ENCODE measurements at places on chromosomes 4 and X.

DNA sequence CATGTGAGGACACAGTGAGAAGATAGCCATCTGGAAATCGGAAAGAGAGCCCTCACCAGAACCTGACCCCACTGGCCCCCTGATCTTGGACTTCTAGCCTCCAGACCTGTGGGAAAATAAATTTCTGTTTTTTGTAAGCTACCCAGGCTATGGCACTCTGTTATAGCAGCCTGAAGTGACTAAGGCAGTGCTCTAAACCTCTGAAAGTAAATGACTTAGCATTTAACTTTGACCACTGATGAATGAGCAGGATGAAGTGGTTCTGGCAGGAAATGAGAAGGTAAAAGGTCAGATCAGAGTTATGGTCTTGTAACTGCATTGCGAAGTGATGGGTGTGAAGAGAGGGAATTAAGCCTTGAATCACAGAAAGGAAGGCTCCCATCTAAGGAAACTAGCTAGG lies 17.0 kb downstream of the GPAT3 start:
- DNase-seq, result no peak

GRCh38 chr4:76090241-76090691 lies 15.8 kb downstream of the ART3 start:
- no peak for DNase-seq

DNA sequence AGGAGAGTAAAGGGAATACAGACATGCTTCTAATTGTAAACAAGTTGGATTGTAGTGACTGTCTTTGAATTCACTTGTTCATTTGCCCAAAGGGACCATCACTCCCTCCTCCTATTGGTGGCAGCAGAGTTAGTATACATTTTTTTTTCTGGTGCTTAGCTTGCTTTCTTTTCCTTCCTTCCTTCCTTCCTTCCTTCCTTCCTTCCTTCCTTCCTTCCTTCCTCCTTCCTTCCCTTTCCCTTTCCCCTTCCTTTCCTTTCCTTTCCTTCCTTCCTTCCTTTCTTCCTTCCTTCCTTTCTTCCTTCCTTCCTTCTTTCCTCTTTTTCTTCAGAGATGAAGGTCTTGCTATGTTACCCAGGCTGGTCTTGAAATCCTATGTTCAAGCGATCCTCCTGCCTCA lies 94.8 kb upstream of the ATP6AP2 start:
- DNase-seq, result no peak

DNA sequence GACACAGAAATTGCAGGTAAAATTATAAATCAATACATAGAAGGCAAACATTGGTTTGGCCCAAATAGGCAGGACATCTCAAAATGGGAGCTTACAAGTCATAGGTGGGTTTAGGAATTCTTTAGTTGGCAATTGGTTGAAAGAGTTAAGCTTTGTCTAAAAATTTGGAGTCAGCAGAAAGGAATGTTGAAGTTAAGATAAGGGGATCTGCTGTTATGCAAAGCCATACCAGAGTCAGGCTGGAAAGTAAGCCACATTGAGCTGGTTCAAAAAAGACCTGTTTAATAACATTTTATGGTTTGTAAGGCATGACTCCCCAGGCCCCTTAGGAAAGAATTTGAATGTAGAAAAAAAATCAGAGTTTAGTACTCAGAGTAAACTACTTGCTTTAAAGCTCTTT lies 92.6 kb downstream of the IL13RA2 start:
- DNase-seq, result no peak

DNA sequence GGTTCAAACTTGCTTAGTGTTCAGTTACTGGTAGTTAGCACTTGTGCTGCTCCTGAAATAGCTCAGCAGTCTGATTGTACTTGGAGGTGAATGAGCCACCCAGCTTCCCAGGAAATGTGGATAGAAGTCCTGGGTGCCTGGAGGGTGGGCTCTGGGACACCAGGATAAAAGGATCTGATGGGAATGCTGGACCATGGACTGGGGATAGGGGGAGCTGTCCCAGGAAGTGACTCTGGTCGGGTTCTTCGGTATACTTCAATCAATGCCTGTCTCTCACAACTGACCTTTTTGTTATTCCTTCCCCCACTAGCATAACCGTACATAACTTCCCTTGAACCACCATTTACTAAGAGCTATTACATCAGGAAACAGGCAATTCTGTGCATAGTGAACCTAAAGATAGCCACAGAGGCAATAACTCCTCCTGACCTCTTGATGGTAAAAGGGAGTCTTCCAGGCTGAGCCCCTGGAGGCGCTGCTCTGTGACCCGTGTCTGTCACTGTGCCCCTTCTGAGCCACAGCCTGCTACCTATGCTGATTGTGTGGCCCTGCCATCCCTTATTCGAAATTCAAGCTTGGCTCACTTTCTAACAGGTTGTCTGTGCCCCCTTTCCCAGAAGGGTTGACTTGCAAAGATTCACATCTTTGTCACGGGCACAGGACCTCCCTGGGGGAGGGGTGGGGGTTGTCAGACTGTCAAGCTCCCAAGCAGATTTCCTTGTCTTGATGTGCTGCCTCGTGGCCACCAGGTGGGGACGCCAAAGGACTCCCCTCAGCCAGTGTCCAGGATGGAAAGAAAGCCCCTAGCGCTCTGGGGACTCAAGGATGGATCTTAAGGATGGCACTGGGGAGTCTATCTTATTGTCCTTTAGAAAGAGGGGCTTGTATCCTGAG lies 24.5 kb upstream of the WDR1 start:
- no peak for DNase-seq

- DNase-seq, result no peak
Observed at GRCh38 chr4:108683479-108683878, 33.1 kb downstream of the OSTC start.

DNA sequence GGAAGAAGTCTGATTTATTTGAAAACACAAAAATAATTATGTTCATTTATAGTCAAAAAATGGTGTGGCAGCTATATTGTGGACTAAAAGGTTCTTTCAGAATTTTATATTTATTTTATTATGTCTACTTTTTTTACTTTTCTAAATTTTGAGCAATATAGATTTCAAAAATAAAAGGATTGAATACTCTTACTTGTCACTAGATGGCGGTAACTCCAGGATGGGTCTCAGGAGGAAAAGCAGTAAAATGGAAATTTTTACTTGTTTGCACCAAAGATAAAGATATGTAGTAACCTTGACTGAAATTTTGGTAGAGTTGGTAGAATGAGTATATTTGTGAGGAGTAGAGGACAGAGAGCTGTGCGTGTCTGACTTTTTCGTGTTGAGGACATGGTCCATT lies 14.5 kb upstream of the DACH2 start:
- no peak for DNase-seq

- no peak for DNase-seq
Observed at GRCh38 chrX:65643531-65644052, 23.9 kb upstream of the MSN start.

DNA sequence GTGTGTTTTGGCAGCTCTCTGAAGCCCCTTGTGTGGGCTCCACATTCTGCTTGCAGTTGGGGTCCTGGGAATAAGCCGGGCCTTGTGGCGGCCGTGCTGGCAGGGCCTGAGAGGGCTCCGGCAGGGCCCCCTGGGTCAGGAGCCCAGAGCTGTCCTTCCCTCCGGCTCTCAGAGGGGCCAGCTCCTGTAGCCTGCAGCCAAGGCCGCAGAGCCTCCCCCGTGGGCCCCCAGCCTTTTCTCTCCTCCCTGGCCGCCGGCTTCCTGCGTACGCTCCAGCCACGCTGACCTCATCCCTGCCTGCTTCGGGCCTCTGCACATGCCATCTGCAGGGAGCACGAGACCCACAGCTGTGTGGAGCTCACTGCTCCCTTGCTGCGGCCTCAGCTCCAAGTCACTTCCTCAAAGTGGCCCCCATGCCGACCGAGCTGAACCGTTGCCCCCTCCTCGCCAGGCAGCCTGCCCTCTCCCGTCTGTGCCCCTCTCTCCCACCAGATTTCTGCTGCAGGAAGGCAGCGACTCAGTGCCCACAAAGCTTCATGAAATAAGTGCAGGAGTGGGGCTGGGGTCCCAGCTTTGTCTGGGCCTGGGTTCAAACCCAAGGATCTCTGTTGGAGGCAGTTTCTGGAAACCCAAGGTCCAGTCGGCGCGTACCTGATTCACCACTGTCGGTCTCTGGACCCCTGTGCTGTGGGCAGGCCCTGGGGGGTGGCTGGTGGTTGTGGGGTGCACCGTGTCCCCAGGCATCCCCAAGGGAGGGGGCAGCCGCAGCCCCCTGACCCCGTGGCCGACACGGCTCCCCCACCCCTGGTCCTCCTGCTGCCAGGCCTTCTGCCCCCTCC lies 57.1 kb upstream of the NKX1-1 start:
- DNase-seq, result no peak

- DNase-seq, result no peak
Observed at GRCh38 chrX:63817696-63818095, 32.7 kb upstream of the ARHGEF9 start.

DNA sequence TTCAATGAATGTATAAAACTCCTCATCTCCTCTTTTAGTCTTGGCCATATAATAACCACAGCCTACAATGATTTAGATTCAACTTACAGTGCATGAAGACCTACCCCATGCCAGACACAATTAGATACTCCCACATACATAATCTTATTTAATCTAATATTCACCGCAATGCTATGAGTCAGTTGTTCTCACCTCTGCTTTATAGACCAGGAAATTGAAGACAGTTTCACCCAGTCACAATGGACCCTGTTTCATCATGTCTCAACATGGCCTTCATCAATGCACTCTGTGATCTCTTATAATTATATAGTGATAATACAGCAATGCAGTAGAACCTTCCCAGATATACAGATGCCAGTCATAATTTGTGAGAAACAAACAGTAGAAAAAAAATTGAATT lies 148.6 kb downstream of the PARM1 start:
- no peak for DNase-seq

GRCh38 chr4:148060264-148061140 lies 328.6 kb downstream of the ARHGAP10 start:
- no peak for DNase-seq

GRCh38 chr4:14984448-14984847 lies 17.8 kb upstream of the CPEB2 start:
- DNase-seq, result no peak

DNA sequence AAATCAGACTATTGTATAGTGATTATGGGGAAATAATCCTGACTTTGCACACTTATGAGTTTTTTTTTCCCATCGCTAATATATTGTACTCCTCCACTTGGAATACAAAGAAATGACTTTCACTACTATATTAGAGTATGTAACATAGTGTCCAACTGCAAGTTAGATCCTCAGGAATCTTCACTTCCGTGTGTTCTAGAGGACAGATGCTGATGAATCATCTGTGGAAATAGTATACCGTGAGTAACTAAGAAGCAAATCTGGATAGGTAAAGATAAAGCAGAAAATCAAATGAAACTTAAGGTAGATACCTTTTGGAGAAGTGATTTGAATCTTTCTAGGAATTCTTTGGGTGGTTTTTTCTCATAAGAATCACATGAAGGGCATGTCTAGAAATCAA lies 8.3 kb downstream of the IL21 start:
- no peak for DNase-seq

GRCh38 chrX:40132751-40133150 lies 35.0 kb upstream of the BCOR start:
- no peak for DNase-seq

GRCh38 chr4:183256756-183257385 lies 63.2 kb downstream of the CLDN22 start:
- peak; percentile 22 for DNase-seq

DNA sequence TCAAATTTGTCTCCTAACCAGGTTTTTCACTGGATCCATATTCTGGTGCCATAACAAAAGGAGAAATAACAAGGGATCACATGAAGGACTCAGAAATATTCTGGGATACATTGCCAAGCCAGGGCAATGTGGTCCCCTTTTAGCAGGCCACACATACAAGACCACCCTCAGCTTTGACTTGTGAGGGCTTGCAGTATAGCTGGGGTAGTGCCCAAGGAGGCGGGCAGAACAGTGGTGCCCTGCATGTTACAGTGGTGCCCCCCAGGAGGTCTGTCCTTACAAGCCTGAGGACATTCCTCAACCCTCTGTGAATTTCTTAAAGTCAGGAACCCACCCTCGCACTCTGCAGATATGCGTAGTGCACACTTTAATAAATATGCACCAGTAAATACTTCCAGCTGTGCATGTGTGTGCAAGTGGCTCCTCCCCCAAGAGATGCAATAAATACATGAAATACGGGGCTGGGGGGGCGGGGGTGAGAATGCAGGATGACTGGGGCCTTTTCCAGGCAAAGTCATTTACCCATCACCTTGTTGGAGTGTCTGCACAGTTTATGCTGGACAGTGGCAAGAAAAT lies 34.4 kb upstream of the TBL1X start:
- DNase-seq, result no peak

DNA sequence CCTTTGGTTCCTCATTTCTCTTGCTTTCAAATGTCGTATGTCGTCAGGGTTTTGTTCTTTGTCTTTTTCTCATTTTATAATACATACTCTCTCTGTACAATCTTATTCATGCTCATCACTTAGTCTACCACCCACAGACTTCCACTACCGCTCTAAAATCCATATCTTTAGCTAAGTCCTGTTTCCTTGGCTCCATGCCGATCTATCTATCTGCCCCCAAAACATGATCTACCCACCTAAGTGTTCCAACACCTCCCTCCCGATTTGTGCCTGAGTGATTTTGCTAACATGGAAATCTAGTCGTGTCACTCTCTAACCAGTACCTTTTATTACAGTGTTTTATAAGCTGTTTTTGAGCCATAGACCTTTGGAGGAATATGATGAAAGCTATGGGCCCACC lies 65.6 kb upstream of the PGAM4 start:
- DNase-seq, result no peak

GRCh38 chrX:148629434-148629833 lies 129.0 kb downstream of the AFF2 start:
- DNase-seq, result no peak

- no peak for DNase-seq
Observed at GRCh38 chr4:30716158-30716557, 4.0 kb upstream of the PCDH7 start.

DNA sequence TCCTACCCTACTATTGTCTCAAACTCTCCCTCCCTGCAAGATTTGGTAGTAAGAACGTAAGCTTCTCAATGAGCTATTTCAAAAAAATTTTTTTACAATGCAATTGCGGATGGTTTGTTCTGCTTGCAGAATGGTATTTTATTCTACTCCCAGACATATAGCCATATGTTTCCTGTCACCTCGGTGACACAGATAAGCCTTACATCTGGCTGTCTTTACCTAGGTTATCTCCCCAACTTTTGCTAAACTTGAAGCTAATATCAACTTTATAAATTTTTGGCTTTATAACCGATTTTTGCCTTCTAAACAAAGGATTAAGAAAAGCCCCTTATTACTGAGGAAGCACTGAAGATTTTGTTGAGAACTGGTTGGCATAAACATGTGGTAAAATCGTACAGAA lies 331.5 kb downstream of the TENM3 start:
- no peak for DNase-seq

Measured in stimulated activated CD4-positive, alpha-beta T cell treated with anti-CD3 and anti-CD28 coated beads, Interleukin-15, amount 100 ng/mL, for 1 hour (primary cell).